ENCODE measurements at places on chromosomes 6 and 20.
A peak's percentile ranks its signal among the peaks of the same experiment; 100 is the strongest.

DNA sequence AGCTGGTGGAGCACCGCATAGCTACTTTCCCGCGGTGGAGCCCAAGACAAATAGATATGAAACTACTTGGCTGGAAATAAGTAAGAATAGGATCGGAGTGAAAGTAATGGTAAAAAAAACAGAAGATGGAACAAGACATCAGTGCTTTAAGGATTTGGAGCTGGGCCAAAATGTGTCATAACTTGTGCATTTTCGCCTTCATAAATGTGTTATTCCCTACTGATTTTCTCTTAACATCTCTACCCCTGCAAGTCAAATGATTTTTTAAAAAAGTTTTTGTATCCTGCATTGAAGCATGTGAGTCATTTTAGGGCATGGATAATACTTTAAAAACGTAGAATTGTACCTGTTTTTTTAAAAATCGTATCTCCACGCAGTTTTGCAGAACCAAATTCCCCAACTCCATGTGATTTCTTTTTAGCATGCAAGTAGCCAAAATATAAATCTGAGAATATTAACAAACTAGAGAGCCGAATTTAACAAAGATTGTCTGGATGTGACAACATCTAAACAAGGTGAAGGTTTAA lies 882 bp upstream of the FAM184A start:
- peak; percentile 33 for DNase-seq

DNA sequence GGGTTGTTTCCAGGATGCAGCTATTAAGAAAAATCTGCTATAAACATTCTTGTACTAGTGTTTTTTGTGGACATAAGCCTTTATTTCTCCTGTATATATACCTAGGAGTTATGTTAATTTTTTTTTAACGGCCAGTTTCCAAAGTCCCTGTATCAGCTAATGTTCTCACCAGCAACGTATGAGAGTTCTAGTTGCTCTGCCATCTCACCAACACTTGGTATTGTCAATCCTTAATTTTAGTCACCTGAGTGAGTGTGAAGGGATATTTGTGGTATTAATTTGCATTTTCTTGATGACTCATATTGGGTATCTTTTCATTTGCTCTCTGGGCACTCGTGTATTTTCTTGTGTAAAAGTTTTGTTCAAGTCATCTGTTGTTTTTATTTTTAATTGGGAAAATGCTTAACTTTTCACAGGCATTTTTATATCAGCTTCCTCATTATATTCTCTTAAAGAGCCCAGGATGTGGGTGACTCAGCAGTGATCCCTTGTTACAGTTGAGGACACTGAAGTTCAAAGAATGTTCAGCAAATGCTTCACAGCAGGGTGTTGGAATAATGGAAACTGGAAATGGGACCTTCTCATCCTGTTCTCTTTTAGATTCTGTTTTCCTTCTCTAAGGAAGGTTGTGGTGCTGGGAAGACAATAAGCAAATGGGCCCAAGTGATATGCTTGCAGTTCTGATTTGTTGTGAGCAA lies 211.7 kb upstream of the PRND start:
- no peak for DNase-seq

- DNase-seq = peak; percentile 1
Measured at GRCh38 chr6:26383624-26384417, 913 bp downstream of the BTN2A2 start.

- DNase-seq = no peak
Measured at GRCh38 chr6:114288701-114289495, 53.9 kb downstream of the HS3ST5 start.

DNA sequence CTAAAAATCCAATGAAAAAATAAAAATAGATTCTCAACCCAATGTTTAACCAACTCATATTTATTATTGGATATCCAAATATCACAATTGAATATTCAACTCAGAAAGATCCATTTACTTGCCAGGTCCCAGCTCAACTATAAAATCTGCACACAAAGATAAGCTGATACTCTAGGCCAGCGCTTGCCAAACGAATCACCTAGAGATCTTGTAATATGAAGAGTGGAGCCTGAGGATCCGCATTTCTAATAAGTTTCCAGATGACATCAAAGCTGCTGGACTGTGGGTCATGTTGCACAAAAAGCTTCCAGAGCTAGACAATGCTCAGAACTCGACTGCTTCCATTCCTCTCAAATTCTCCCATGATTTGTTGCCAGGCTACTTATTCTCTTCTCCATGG lies 51.7 kb upstream of the HSF2 start:
- DNase-seq = no peak

DNA sequence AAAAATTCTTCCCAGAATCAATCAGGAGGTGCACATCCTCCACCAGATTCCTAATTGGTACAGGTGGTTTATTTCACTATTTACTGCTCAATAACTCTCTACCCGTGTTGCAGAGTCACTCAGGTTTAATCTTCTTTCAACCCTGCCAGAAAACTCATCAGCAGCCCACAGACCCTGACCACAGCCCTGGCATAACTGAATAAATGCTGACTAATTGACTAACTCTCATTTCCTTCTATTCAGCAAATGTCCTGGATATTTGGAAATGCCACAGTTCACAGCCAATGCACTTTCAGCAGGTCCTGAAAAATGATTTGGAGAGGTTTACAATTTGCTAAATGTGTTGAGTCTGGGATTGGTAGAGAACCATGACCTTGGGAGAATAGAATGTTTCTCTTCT lies 62.3 kb downstream of the TRMT6 start:
- no peak for DNase-seq
